NCI-H748 treated with DMSO at 0.1 percent for 48 hours (cell line): ENCODE measurements at places on chromosomes 11 and 22.

- DNase-seq, result no peak
These were observed 2.5 kb upstream of the IFITM10 start for GRCh38 chr11:1752907-1753228.

DNA sequence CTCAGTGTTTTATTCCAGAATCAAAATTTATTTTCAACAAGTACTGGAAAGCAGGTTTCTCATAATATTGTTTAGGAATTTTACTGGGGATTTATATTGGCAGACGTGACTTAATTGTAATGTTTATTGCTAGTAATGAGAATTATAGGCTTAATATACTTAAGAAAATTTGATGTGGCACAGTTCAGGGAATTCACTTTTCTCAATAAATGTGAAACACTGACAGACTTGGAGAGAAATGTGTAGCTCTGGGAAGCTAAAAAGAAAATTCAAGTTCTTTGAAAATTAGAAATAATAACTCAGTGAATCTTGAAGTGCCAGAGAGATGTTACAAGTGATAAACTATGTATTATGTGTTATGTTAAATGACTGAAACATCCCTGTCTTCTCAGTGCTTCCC, at the start of gene OR51F2:
Gene OR51F2 (plus strand): TSS at position 301 of the 400 bp plus-strand sequence. CDS start 101 bp downstream, outside the sequence.
- DNase-seq, result no peak

GRCh38 chr11:65352783-65353182, 1.8 kb upstream of the TIGD3 start:
- DNase-seq, result no peak

DNA sequence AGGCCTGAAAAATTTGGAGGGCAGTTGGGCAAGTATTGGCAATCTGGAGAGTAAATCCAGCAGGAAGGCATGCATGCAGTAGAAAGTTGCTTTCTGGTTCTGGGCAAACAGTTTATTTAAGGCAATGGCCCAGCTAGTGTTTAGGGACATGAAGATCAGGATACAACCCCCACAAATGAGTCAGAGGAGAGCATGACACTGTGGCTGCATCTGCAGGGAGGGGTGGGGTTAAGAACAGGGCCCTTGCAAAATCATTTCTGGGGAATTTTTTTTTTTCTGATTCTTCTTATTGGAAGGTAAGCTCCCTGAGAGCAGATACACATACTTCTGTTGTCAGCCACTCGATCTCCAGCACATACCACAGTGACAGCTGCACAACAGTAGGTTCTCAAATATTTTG, 61.1 kb downstream of the FDX1 start:
- DNase-seq, result no peak

DNA sequence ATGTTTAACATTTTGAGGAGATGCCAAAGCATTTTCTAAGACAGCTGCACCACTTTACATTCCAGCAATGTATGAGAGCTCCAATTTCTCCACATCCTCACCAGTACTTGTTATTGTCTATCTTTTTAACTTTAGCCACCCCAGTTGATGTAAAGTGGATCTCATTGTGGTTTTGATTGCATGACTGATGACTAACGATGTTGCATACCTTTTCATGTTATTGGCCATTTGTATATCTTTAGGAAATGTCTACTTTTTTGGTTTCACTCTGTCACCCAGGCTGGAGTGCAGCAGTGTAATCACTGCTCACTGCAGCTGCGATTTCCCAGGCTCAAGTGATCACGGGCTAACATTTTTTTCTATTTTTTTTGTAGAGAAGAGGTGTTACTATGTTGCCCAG, 8.9 kb downstream of the TTC28 start:
- no peak for DNase-seq

- no peak for DNase-seq
These were observed 103.5 kb upstream of the BMAL1 start for GRCh38 chr11:13174090-13174489.

DNA sequence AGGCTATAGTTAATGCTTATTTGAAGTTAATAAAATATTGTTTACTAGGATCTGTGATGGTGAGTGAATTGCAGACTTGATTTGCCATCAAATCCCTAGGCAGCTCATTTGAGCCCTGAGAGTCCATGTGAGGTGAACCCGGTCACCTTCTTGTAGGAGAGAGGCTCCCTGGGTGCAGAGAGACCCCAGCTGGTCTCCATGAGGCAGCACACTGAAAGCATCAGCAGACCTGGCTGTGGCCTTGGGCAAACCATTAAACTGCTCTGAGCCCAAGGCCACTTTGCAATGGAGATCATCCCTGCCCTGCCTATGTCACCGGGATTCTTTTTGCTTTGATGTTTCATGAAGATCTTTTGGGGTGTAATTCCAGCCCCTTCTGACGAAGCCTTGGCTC, 125.2 kb downstream of the MICAL2 start:
- DNase-seq, result no peak

DNA sequence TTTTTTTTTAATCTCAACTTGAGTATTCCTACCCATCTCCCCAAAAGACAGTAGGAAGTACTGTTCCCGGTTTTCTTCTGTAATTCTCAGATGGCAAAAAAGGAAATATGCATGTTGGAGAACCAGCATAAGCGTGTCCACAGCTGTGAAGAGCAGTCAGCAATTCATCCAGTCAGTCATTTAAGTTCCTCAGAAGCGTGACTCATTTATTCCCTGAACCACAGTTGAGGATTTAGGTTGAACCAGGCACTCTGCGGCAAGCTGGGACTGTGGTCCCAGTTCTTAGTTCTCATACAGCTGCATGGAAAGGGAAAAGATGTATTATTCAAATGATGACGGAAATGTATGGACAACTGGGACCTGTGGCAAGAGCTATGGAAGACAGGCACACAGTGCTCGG, 61.0 kb upstream of the MYO18B start:
- no peak for DNase-seq

DNA sequence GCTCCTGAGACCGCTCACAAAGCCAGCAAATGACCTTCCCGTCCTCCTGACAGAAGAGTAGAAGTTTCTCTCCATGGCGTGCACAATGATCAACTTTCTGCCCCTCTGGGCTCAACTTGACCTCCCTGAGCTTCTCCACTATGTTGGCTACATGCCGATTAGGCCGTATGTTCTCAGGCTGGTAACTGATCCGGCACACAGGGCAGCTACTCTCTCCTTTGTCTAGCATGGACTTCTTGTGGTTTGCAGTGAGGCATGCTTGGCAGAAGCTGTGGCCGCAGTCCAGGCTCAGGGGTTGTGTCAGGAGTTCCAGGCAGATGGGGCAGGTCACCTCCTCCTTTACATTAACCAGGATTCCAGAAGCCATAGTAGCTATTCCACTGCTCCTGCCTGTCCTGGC, 5.1 kb downstream of the TRIM5 start:
- DNase-seq, result no peak

GRCh38 chr11:97979741-97980140, 1041.0 kb upstream of the CNTN5 start:
- DNase-seq, result no peak

- no peak for DNase-seq
These were observed at the start of gene PACSIN3 for GRCh38 chr11:47186076-47186699. Gene PACSIN3, minus strand, starts transcription at chr11:47186434. Its CDS starts 3,707 bp downstream, at chr11:47182727.

DNA sequence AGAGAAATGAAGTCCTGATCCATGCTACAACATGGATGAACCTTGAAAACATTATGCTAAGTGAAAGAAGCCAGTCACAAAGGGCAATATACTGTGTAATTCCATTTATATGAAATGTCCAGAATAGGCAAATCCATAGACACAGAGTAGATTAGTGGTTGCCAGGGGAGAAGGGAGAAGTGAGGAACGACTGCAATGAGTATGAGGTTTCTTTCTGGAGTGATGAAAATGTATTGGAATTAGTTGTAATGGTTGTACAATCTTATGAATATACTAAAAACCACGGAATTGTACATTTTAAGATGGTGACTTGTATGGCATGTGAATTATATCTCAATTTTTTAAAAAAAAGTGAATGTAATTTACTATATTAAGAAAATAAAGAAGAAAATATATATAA, 83.1 kb upstream of the GDPD4 start:
- DNase-seq, result no peak

GRCh38 chr22:16957781-16958180, 50.2 kb downstream of the GAB4 start:
- DNase-seq, result no peak

DNA sequence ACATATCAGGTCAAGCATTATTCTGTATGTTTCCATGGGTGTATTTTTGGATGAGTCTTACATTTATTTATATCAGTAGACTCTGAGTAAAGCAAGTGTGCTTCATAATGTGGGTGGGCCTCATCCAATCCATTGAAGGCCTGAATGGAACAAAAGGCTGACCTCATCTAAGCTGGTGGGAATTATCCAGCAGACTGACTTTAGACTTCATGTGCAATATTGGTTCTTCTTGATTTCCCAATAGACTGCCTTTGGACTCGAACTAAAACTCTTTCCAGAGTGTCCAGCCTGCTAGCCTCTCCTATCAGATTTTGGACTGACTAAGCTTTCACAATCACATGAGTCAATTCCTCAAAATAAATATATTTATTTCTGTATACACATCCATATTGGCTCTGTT, 116.2 kb downstream of the KIF18A start:
- no peak for DNase-seq

DNA sequence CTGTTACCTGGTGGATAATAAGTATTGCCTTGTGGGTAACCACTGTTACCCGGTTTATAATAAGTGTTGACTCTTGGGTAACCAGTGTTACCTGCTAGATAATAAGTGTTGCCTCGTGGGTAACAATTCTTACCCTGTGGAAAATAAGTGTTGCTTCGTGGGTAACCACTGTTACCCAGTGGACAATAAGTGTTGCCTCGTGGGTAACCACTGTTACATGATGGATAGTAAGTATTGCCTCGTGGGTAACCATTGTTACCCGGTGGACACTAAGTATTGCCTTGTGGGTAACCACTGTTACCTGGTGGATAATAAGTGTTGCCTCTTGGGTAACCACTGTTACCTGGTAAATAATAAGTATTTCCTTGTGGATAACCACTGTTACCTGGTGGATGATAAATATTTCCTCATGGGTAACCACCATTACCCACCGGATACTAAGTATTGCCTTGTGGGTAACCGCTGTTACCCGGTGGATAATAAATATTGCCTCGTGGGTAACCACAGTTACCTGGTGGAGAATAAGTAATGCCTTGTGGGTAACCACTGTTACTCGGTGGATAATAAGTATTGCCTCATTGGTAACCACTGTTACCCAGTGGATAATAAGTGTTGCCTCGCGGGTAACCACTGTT, 8.7 kb upstream of the NXPE4 start:
- no peak for DNase-seq

DNA sequence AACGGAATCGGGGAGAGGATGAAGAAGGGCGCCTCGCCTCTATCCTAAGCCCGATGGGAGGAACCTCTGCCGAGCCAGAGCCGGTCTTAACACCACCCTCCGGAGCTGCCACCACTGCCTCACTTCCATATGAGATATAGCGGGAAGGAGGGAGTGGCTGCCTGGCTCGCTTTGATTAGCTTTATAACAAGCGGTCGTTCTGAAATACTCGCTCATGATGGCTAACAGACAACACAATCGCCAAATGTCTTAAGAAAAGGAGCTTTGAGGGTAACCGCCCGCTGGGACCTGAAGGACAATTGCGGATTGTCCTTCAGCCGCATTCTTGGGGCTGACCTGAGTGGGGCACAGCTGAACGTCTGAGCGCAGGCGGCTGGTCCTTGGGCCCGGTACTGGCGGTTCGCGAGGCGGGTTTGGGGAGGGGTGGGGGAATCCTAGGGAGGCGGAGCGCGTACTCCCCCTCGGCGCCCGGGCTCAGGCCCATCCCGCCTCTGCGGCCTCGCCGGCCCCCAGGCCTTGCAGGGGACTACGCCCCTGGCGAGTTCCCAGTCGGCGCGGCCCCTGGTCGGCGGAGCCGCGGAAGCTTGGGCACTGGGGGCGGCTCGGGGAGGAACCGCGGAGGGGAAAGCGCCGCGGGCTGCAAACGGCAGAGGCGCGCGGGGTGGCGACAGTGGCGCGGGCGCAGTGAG, at the start of gene PLAAT5:
Gene PLAAT5 (minus strand): TSS at position 617 of the 689 bp plus-strand sequence. CDS start 133 bp downstream, at position 484.
- no peak for DNase-seq

DNA sequence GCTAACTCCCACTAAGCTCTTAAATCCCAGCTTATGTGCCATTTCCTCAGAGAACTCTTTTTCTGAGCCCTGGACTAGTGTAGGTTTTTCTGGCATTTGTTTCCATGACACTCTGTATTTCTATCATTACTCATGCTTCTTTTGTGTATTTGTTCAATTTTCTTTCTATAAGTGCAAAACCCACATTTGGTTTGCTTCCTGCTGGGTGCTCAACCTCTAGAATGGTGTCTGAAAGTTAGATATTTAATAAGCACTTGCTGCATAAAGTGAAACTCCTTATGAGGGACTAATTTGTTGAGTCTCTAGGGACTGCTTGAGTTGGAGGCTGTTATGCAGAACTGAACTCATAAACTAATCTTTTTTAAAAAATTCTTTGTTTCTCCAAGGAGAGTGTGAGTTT, 68.6 kb downstream of the SYT9 start:
- no peak for DNase-seq

GRCh38 chr11:76455331-76455730, 10.5 kb downstream of the EMSY start:
- no peak for DNase-seq

DNA sequence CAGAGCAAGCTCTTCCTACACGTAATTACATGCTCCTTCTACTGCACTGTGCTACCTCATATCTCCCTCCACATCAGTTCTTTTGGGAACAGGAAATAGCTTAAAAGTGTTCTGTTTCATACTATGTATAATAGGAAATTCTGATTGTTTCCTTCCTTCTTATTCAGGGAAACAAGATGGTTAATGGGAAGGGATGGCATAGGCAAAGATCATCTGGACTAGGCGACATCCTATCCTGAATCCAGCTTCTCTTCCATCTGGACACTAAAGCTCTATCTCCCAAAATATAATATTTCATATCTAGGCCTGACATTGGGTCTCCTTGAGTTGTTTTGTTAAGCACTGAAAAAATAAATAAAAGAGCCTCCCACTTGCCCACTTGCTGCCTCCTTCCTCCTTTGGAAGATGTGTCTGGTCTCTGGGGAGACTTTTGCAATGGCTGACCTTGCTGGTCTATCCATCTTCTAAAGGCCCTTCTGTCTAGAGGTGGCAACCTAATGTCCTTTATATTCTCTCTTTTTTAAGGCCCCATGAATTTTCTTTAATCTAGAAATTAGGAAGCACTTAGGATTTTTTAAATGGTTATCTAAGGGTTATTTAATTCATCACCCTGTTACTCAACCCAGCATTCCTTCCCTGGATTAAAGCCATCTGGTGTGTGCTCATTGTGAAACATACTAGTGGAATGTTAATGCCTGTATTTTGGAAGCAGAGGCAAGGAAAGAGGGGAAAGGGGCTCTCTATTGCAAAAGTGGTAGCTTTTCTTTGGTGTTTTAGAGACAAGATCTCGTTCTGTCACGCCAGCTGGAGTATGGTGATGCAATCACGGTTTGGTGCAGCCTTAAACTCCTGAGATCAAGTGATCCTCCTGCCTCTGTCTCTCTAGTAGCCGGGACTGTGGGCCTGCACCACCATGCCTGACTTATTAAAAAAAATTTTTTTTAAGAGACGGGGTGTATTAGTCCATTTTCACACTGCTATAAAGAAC, 20.6 kb downstream of the CLMP start:
- no peak for DNase-seq

- no peak for DNase-seq
These were observed 6.8 kb downstream of the APOBEC3D start for GRCh38 chr22:39027717-39028116.

- DNase-seq, result no peak
These were observed 9.7 kb upstream of the MALAT1 start for GRCh38 chr11:65489035-65489705.

- DNase-seq, result no peak
These were observed 20.3 kb upstream of the APLP2 start for GRCh38 chr11:130049328-130049771.

- DNase-seq, result peak; percentile 65
These were observed 61.0 kb upstream of the PLET1 start for GRCh38 chr11:112321501-112322172.

GRCh38 chr11:14435717-14436512, 63.7 kb downstream of the COPB1 start:
- DNase-seq, result no peak

- no peak for DNase-seq
These were observed 58.4 kb downstream of the TENM4 start for GRCh38 chr11:79382301-79383050.
